ENCODE measurements at places on chromosomes 16 and 17. TPM values are rescaled to one million over a fixed set of nuclear protein-coding genes. Genes with fewer than 3 reads are reported as not detected.

DPEP3 gene
- polyA plus RNA-seq: not detected

SRCIN1 gene
- not detected for polyA plus RNA-seq

GAST gene
- not detected for polyA plus RNA-seq

DNA sequence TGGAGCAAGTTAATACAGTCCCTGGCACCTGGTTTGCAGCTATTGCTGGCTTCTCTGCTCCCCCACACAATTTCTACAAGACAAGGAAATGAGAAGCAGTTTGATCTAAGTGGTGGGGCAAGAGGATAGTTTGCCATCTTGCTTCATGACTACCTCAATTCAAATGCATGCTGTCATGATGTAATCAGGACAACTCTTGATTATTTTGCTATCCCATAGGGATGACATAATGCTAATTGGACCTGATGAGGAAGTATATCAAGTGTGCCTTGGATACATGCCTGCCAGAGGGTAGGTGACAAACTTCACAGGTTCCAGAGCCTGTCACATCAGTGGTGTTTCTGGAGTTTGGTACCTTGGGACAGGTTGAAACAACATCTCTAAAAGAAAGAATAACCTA lies 40.9 kb downstream of the SLFN5 start:
- no peak for DNase-seq

DNA sequence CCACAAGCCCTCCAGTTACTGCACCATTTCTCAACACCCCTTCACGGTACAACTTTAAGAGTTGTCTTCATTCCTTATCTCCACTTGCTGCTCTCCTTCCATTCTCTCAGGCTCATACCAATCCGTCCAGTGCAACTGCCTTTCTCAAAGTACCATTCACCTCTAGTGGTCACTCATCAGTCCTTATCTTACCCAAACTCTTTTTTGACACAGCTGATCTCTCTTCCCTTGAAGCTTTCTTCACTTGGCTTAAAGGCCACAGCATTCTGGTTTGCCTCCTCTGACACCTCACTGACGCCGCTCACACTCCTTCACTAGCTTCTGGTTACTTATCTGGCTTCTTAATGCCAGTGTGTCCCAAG lies 24.9 kb downstream of the UBE2G1 start:
- no peak for DNase-seq

DNA sequence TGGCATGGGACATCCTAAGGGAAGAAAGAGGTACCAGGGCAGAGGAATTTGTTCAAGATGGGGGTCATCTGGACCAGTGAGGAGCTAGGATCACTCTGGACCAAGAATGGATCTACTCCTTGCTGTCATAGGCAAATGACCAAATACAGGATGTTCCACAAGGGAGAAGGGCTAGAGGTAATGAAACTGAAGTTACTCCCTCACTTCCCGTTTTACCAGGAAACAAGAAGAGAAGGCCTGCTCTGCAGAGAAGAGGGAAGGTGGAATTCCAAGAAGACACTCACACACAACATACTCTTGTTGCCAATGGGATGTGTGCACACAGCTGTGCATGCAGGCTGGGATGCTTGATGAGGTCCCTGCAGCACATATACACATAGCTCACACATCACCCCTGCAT lies 38.6 kb downstream of the NEUROD2 start:
- no peak for DNase-seq

KRT15 gene
- not detected for polyA plus RNA-seq

KRTAP4-5 gene
- not detected for polyA plus RNA-seq

PRCD gene
- not detected for polyA plus RNA-seq

Measured in CD4-positive, CD25-positive, alpha-beta regulatory T cell (primary cell).